ENCODE measurements at places on chromosomes 5 and 9. TPM values are rescaled to one million over a fixed set of nuclear protein-coding genes. Genes with fewer than 3 reads are reported as not detected.

- DNase-seq = no peak
Observed at GRCh38 chr5:65704621-65705239, 17.2 kb downstream of the SGTB start.

- DNase-seq = no peak
Observed at GRCh38 chr5:96690861-96691260, 28.7 kb downstream of the CAST start.

DNA sequence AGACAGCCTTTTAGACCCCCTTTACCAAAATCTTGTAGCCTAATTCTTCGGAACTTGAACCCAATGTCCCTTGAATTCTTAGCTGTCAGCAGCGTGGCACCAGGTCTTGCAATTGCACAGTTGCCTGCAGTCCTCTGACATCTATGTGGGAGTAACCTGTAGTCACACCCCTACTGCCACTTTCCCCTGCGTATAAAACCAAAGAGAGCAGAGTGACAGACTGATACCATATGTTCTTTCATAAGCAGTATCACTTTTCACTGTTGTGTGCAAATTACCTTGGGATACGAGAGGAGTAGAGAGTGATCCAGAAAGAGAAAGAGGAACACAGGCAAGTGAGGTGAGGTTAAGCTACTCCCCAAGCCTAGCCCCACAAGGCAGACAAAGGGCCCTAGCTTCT lies 364.3 kb upstream of the ADAMTSL1 start:
- DNase-seq = no peak

GRCh38 chr5:89817841-89818240 lies 591.7 kb downstream of the CETN3 start:
- DNase-seq = no peak

GRCh38 chr5:1294206-1294834 lies 548 bp downstream of the TERT start:
- DNase-seq = no peak

DNA sequence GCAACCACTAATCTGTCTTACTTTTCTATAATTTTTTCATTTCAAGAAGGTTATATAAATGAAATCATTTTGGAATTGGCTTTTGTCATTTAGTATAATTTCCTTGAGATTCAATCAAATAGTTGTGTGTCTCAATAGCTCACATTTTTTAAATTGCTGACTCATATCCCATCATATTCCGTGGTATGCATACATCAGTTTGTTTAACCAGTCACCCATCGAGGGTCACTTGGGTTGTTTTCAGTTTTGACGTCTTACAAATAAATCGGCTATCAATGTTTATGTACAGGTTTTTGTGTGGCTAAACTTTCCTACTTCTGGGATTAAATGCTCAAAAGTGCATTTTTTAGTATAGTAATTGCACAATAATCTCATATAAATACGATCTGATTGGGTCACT lies 185.5 kb downstream of the TAF11L14 start:
- no peak for DNase-seq

DNA sequence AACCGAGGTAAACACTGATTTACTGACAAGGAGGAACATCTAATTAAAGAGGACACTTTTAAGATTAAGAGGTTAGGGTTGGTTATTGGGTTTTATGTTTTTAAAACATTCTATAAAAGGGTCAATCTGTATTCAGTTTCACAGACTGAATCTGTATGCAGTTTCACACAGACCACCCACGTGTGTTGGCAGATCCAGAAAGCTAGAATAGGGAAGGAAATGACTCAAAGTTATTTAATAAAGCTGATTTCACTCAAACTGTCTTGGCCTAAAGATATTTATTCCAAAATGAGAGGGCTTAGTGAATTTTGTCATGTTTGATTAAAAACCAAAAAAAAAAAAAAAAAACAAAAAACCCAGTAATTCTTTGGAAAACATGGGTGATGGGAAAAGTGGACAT lies 140.2 kb downstream of the SLC24A2 start:
- no peak for DNase-seq

Gene MELK
- total RNA-seq = not detected

Gene F2RL2
- total RNA-seq = 3.4 TPM

Gene ARHGEF39
- 0.59 TPM for total RNA-seq

Gene BARHL1
- not detected for total RNA-seq

Measured in breast epithelium (tissue), 4 donors.